ENCODE measurements at places on chromosomes 12 and 14. TPM values are rescaled to one million over a fixed set of nuclear protein-coding genes. Genes with fewer than 3 reads are reported as not detected.

DNA sequence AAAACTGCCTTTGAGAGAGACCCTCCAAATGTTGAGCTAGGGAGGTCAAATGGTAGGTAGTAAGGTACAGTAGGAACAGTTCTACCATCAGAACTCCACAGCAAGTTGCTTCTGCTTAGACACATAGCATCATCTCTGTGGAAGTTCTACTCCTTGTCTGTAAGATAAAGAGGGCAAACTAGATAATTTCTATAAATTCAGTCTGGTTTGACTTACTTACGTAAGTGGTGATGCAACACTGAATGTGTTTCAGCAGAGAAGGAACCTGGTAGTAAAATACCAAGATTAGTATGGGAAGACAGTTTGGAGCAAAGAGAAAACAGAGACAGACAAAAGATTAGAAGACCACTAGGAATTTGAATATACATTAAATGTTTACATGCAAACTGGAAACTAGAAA lies 42.0 kb downstream of the KITLG start:
- H3K36me3 ChIP-seq = no peaks in the 10 kb centered on the region
- no peaks in the 10 kb centered on the region for H3K27me3 ChIP-seq
- no peaks in the 10 kb centered on the region for H3K4me1 ChIP-seq
- DNase-seq = no peak
- no peak overlapping the region for H3K4me3 ChIP-seq

DNA sequence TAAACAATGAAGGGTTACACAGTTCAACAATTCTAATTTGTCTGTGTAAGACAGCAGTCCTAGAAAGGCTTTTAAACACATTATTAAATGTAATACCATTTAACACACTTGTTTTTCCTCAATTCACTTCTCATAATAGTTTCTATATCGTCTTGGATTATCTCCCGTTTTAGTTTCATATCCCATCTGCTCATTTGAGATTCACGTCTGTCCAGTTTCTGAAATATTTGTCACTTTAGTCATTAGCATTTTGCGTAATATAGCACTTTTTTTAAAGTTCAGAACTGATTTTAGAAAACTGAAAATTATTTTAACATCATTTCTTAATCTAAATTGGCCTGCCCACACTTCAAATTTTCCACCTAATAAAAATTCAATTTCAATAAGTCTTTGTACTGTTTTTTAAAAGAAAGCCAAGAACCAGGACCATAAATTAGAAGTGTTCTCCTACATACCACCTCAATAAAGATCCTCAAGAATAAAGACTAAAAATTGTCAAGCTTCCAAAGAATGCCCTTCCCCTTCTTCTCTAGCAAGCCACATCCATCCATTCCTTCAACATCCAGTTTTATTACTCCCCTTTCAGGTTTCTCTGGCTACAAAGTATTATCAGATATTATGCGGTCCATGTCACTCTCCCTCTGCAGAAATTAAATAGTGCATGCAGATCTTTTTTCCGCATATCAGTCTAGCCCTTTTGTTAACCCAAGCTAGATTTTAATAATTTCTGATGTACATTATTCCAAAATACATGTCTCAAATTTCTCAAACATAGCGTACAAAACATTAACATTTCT lies 11.9 kb downstream of the MED13L start:
- no peak for DNase-seq
- H3K4me1 ChIP-seq = peaks cover 3% of the 10 kb centered on the region
- H3K4me3 ChIP-seq = no peak overlapping the region
- no peaks in the 10 kb centered on the region for H3K36me3 ChIP-seq

DNA sequence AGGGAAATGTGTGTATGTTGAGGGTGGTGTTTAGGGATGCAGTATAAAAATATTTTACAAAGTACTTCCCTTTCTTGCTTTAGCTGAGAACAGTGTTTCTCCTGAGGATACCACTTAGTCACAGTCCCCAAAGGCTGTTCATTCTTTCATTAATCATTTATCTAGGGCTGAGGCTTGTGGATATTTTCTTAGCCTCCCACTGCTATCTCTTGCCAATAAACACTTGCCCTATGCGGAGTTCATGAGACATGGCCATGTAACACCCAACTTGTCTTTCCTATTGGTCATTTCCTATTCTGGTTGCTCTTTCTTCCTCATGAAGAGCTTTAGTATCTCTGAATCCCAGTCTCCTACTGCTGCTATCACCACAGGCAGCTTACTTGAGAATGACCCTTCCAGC lies 75.1 kb downstream of the ETNK1 start:
- DNase-seq = no peak

- no peaks in the 10 kb centered on the region for H3K36me3 ChIP-seq
- no peak overlapping the region for H3K27ac ChIP-seq
- no peaks in the 10 kb centered on the region for H3K27me3 ChIP-seq
Observed at GRCh38 chr12:26319511-26319910, 124.1 kb downstream of the SSPN start.

GRCh38 chr12:121404734-121405133 lies 4.8 kb downstream of the RNF34 start:
- no peaks in the 10 kb centered on the region for H3K4me1 ChIP-seq
- H3K36me3 ChIP-seq = peaks cover 12% of the 10 kb centered on the region
- no peak overlapping the region for H3K4me3 ChIP-seq

GRCh38 chr14:34733245-34733644 lies 18.9 kb upstream of the CFL2 start:
- H3K27ac ChIP-seq = no peak overlapping the region
- H3K27me3 ChIP-seq = no peaks in the 10 kb centered on the region
- no peak for DNase-seq
- no peaks in the 10 kb centered on the region for H3K36me3 ChIP-seq

DNA sequence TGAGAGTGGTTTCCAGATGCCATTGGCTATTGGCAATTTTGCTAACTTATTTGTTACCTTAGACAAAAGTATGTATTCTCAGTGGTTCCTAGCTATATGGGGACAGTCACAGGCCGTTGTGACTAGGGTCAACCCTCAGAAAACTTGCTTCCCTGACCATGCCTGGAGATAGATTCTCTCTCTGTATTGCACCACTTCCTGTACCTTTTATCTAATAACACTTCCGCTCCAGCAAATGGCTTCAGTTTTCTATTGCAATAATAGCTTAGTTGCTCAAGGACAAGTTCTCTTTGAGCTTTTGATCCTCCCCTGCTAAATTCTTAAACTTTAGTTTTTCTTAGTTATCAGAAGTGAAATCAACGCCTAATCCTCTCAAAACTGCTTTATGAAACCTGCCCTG lies 338.0 kb downstream of the RMST start:
- H3K4me3 ChIP-seq = no peak overlapping the region
- no peak for DNase-seq
- peaks cover 6% of the 10 kb centered on the region for H3K4me1 ChIP-seq
- H3K36me3 ChIP-seq = no peaks in the 10 kb centered on the region

- H3K27me3 ChIP-seq = no peaks in the 10 kb centered on the region
- no peak for DNase-seq
- H3K4me1 ChIP-seq = no peaks in the 10 kb centered on the region
- H3K36me3 ChIP-seq = no peaks in the 10 kb centered on the region
Observed at GRCh38 chr14:87133073-87133801, 859.7 kb downstream of the GALC start.

DNA sequence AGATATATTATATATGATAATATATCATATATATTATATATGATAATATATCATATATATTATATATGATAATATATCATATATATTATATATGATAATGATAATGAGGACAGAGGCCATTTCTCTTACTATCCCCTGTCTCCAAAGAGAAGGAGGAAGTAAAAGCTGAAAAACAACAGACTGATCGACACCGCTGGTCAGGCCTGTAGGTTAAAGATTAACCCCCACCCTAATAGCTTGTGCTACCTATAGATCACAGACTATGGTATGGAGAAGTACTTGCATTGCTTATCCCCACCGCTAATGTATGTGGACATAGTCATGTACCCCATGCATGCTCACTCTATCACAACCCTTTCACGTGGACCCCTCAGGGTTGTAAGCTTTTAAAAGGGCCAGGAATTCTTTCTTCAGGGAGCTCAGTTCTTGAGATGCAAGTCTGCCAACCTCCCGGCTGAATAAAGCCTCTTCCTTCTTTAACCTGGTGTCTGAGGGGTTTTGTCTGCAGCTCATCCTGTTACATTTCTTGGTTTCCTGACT lies 786.1 kb upstream of the TMEM132C start:
- no peaks in the 10 kb centered on the region for H3K36me3 ChIP-seq
- DNase-seq = no peak
- no peak overlapping the region for H3K4me3 ChIP-seq
- H3K27me3 ChIP-seq = no peaks in the 10 kb centered on the region
- H3K4me1 ChIP-seq = peaks cover 3% of the 10 kb centered on the region

DNA sequence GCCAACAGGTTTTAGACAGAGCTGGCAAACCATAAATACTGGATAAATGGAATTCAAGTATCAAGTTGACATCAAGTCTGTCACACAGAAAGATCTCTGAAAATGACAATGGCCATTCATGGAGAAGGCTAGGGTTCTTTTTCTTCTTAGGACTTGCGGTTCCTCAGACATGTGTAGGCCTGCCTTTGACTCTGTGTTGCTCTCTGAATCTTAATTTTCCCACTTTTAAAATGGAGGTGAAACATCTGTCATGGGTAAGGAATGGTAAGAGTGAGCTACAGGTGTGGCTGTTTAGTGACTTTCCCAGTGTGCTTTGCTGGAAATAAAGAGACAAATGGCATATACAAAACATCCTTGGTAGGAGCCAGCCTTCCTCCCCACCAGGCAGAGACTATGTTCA lies 79.2 kb downstream of the PTCSC3 start:
- H3K4me1 ChIP-seq = no peaks in the 10 kb centered on the region
- H3K4me3 ChIP-seq = no peak overlapping the region
- DNase-seq = no peak
- H3K36me3 ChIP-seq = no peaks in the 10 kb centered on the region
- no peak overlapping the region for H3K27ac ChIP-seq
- no peaks in the 10 kb centered on the region for H3K27me3 ChIP-seq

DNA sequence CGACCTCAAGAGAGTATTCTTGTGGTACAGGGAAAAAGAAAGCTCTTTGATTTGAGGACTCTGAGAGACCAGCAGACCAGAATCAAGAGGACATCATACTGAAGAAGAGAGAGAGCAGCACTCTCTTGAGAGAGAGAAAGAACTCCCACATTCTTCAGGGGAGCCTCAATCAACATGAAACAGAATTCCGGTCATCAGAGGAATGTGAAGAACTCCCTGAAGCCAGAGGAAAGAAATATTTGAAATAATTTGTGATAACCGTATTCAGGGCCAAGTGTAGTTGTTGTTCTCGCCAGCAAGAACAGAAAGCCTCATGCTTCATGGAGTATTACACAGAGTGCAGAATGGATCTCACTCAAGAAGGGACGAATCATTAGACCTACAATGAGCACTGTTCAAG lies 363.8 kb upstream of the TMEM132C start:
- no peak overlapping the region for H3K4me3 ChIP-seq
- no peak overlapping the region for H3K27ac ChIP-seq
- no peaks in the 10 kb centered on the region for H3K36me3 ChIP-seq
- H3K27me3 ChIP-seq = no peaks in the 10 kb centered on the region
- DNase-seq = no peak

- H3K27ac ChIP-seq = no peak overlapping the region
- peaks cover 31% of the 10 kb centered on the region for H3K36me3 ChIP-seq
- DNase-seq = no peak
- H3K27me3 ChIP-seq = peaks cover 1% of the 10 kb centered on the region
- H3K4me3 ChIP-seq = no peak overlapping the region
Observed at GRCh38 chr12:4852308-4852707, 57.4 kb upstream of the KCNA1 start.

GRCh38 chr12:19687371-19687770 lies 248.1 kb downstream of the AEBP2 start:
- no peaks in the 10 kb centered on the region for H3K36me3 ChIP-seq
- no peak for DNase-seq
- no peak overlapping the region for H3K27ac ChIP-seq

DNA sequence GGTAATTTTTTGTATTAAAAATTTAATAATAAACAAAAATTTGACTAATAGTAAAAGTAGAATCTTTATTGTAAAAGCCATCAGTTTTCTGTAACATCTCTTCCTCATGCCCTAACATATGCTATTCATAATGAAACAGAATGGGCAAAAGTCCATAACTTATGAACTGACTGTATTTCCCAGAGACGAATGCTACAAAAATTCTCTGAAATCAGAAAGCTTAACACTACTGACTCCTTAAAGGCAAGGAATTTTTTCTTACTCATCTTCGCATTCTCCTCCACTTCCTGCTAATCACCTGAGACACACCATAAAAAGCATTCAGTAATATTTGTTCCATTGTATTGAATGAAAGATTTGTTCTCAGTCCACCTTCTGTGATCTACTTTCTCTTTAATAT lies 17.6 kb downstream of the MON2 start:
- H3K27me3 ChIP-seq = no peaks in the 10 kb centered on the region
- peaks cover 4% of the 10 kb centered on the region for H3K36me3 ChIP-seq
- H3K27ac ChIP-seq = no peak overlapping the region
- H3K4me1 ChIP-seq = peaks cover 5% of the 10 kb centered on the region
- no peak overlapping the region for H3K4me3 ChIP-seq

- H3K36me3 ChIP-seq = no peaks in the 10 kb centered on the region
- H3K27ac ChIP-seq = no peak overlapping the region
- no peaks in the 10 kb centered on the region for H3K4me1 ChIP-seq
- H3K27me3 ChIP-seq = no peaks in the 10 kb centered on the region
- no peak for DNase-seq
Observed at GRCh38 chr12:99024870-99025269, 379.8 kb downstream of the APAF1 start.

DNA sequence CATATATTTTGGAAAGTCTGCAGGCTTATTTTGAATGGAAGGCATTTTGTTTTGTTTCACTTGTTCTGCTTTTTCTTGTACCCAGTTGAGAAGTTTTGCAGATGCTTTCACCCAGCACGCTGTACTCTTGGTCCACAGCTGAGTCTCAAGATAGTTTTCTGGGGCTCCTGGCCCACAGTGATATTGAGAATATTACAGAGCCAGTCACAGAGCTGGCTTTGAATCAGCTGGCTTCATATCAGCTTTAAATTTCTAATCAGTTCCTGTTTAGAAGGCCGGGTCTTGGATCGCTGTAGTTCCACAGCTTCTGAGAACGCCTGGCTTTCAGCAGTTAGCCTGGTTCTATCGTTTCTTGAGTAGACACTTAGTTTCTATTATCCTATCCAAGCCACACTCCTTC lies 32.5 kb upstream of the PARP11 start:
- no peak overlapping the region for H3K4me3 ChIP-seq
- H3K27me3 ChIP-seq = no peaks in the 10 kb centered on the region
- H3K36me3 ChIP-seq = no peaks in the 10 kb centered on the region
- no peak for DNase-seq

LTBP2 gene
- 2.2 TPM for polyA plus RNA-seq

KIF26A gene
- polyA plus RNA-seq = 9.7 TPM

KRR1 gene
- polyA plus RNA-seq = 44.5 TPM

RHEBL1 gene
- polyA plus RNA-seq = 2.0 TPM

CLEC14A gene
- polyA plus RNA-seq = 12.9 TPM

RAPGEF3 gene
- 39.1 TPM for polyA plus RNA-seq

CLEC1B gene
- not detected for polyA plus RNA-seq

All from spinal cord (tissue), 10 donors.